Chondrocyte (in vitro differentiated cells): ENCODE measurements at places on chromosomes 16 and 17. TPM values are rescaled to one million over a fixed set of nuclear protein-coding genes. Genes with fewer than 3 reads are reported as not detected.

GRCh38 chr16:1220098-1220728 is 4.9 kb downstream of the TPSG1 start:
- H3K4me3 ChIP-seq: no peak overlapping the region
- no peaks in the 10 kb centered on the region for H3K4me1 ChIP-seq
- peaks cover 17% of the 10 kb centered on the region for H3K36me3 ChIP-seq
- no peaks in the 10 kb centered on the region for H3K27me3 ChIP-seq

DNA sequence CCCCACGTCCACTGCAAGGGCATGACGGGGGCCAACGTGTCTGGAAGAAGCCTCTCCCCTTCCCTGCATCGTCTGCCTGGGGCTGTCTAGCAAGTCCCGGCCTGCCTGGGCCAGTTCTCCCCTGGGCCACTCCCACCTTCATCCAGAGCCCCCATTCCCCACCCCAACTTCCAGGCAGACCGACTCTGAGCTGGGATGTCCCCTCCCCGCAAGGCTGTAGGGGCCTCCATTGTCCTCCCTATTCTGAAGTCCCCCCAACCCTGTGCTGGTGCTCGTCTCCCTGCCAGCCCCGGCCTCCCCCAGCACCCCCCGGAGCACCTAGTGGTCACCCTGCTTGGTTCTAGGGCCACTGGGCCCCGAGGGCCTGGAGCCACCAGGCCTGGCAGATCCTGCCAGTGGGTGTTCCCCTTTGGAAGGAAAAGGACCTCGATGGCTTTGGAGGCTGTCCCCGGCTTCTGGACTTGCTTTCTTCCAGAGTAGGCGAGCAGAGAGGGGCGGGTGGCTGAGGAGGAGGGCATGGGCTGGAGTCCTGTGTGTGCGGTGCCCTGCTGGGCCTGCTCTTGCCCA is 4.8 kb downstream of the GLIS2 start:
- no peak for DNase-seq
- peak overlapping the region; percentile 86 for H3K27ac ChIP-seq
- peaks cover 64% of the 10 kb centered on the region for H3K4me1 ChIP-seq
- H3K4me3 ChIP-seq: peak overlapping the region; percentile 62
- no peaks in the 10 kb centered on the region for H3K36me3 ChIP-seq
- no peaks in the 10 kb centered on the region for H3K27me3 ChIP-seq

DNA sequence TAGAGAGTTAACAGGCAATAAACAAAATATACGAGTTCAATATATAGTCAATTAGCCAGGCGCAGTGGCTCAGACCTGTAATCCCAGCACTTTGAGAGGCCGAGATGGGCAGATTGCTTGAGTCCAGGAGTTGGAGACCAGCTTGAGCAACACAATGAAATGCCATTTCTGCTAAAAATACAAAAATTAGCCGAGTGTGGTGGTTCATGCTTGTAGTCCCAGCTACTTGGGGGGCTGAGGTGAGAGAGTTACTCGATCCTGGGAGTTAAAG is 69.8 kb upstream of the TOB1 start:
- peaks cover 2% of the 10 kb centered on the region for H3K27me3 ChIP-seq
- no peak overlapping the region for H3K4me3 ChIP-seq
- no peaks in the 10 kb centered on the region for H3K36me3 ChIP-seq
- DNase-seq: no peak
- peaks cover 10% of the 10 kb centered on the region for H3K4me1 ChIP-seq

Gene CNTNAP4
- total RNA-seq: not detected in 3 replicates

Gene ABCA6
- 0.26 to 0.46 TPM (median 0.30 TPM) in 3 replicates for total RNA-seq

Gene CDH3
- 1.1 to 1.6 TPM (median 1.4 TPM) in 3 replicates for total RNA-seq

Gene ARHGAP27
- 1.5 to 2.7 TPM (median 2.0 TPM) in 3 replicates for total RNA-seq

Gene GFER
- 17.0 to 19.7 TPM (median 17.5 TPM) in 3 replicates for total RNA-seq

Gene PRR11
- total RNA-seq: 7.6 to 12.9 TPM (median 12.0 TPM) in 3 replicates
